H4 (cell line): ENCODE measurements at places on chromosomes 4 and X. TPM values are rescaled to one million over a fixed set of nuclear protein-coding genes. Genes with fewer than 3 reads are reported as not detected.

ATP8A1 gene
- total RNA-seq: 1.3 and 2.4 TPM in 2 replicates

HHIP gene
- 0.16 and 0.23 TPM in 2 replicates for total RNA-seq

DNA sequence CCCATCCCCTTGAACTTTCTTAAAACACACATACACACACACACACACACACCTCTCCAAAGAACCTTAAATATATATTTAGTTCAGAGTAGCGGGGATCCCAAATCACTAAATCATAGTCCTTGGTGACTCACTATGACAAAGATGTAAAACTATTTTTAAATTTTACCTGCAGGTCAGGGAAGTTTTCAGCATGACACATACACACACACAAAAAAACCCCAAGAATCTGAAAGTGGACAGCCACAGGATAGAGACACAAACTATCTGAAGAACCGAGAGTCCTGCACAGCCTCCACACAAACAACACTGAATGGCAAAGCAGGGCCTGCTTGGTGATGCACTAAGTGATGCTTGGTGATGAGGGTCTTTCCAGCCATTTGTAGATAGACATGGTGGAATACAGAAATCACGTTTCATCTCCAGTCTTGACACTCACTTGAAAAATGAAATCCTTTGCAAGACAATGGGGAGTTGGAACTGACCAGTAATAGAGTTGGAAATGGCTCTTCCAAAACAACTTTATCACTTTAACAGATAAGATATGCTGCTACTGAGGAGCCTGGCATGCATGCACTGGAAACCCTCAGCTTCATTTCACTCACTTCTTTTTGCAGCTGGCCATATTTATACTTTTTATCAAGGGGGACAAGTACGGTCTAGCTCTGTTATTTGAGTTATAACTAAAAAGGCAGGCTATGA is 307.3 kb downstream of the RAPGEF2 start:
- DNase-seq: no peak

TBX22 gene
- 0.48 and 0.58 TPM in 2 replicates for total RNA-seq

DNA sequence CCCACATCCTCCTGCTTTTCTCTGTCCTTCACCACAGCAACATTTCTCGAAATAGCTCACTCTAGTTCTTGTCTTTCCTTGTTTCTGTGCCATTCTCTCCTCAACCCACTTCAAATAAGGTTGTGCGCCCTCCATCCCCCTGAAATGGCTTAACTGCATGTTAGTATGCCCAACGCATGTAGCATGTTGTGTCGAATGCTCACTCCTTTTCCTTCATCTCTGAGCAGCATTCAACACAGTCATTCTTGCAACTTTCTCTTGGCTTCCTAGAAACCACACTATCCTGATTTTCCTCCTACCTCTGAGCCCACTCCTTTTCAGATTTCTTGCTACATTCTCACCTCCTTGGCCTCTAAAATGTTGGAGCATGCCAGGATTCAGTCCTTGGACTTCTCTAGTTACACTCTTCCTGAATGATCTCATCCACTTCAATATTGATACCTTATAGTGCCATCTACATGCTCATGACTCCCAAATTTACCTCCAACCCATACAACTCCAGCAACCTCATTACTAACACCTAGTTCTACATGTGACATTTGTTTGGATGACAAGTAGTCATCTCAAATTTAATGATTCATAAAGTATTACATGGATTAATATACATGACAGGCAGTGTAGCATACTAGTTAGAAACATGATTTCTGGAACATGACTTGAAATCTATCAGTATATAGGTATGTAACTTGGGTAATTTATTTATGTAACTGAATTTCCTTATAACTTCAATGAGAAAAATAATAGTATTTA is 22.3 kb downstream of the RBMX start:
- no peak for DNase-seq

TRPC3 gene
- total RNA-seq: 0.55 and 2.3 TPM in 2 replicates

GRCh38 chr4:89992744-89993143 is 98.1 kb downstream of the MMRN1 start:
- no peak for DNase-seq

NXF3 gene
- total RNA-seq: 0.10 TPM in 1 of 2 replicates, not detected in the other

GRCh38 chrX:37684973-37685372 is 618 bp upstream of the XK start:
- DNase-seq: peak; percentile 4

- DNase-seq: no peak
These were observed 16.3 kb downstream of the PPP2R3B start for GRCh38 chrX:370244-370962.

MAGEA2 gene
- total RNA-seq: 10.6 and 15.8 TPM in 2 replicates
